ENCODE measurements at places on chromosomes 7 and 10. TPM values are rescaled to one million over a fixed set of nuclear protein-coding genes. Genes with fewer than 3 reads are reported as not detected.

- H3K4me1 ChIP-seq, result peaks cover 4% of the 10 kb centered on the region
- H3K27ac ChIP-seq, result no peak overlapping the region
- peaks cover 39% of the 10 kb centered on the region for H3K27me3 ChIP-seq
- no peaks in the 10 kb centered on the region for H3K36me3 ChIP-seq
- DNase-seq, result no peak
- H3K4me3 ChIP-seq, result no peak overlapping the region
These were observed 97.4 kb upstream of the GPR26 start for GRCh38 chr10:123568751-123569150.

DNA sequence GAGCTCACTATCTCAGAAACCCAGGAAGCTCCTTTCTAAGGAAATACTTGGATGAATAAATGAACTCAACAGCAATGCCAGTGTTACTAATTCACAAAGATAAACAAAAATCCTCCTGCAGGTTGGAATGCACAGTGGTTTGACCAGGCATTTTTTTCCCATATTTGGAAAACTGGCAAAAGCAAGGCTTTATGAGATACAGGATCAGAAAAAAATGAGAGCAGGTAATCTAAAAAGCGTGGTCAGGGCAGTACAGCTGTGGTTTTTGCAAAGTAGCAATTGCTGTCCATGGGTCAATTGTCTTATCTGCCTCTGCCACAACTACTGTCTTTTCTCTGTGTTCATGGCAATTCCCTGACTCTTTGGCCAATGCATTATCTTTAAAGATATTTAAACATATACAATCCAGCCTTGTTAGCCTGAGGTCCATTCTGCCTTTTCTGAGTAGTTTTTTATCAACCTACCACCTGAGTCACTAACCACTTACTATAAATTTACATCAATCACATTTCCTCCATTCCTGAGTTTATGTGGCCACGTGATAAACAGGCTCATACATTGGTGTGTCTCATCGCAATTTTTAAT, 564.5 kb upstream of the IGFBP3 start:
- H3K36me3 ChIP-seq, result no peaks in the 10 kb centered on the region
- H3K4me3 ChIP-seq, result no peak overlapping the region
- H3K4me1 ChIP-seq, result peaks cover 25% of the 10 kb centered on the region
- H3K27ac ChIP-seq, result peak overlapping the region; percentile 82
- H3K27me3 ChIP-seq, result no peaks in the 10 kb centered on the region

The SPDYE6 gene
- not detected for total RNA-seq

DNA sequence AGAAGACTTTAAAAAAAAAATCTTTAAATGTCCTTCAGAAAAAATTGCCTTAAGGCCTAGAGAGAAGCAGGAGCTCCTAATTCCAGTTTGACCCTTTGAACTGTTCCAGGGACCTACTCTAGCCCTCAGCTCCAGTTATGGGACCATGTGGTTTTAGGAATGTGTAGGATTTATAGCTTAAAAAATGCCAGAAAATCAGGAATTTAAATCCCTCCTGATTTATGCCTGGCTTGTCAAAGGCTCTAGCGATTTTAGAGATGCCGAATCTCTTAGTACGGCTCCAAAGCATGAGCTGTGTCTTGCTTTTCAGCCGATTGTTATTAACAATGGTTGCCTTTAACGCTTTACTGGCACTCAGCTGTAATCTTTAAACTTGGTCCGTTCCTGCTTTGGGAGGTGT, 130.6 kb upstream of the NPVF start:
- no peak overlapping the region for H3K27ac ChIP-seq
- no peaks in the 10 kb centered on the region for H3K4me1 ChIP-seq
- no peaks in the 10 kb centered on the region for H3K36me3 ChIP-seq
- peaks cover 51% of the 10 kb centered on the region for H3K27me3 ChIP-seq
- DNase-seq, result no peak

DNA sequence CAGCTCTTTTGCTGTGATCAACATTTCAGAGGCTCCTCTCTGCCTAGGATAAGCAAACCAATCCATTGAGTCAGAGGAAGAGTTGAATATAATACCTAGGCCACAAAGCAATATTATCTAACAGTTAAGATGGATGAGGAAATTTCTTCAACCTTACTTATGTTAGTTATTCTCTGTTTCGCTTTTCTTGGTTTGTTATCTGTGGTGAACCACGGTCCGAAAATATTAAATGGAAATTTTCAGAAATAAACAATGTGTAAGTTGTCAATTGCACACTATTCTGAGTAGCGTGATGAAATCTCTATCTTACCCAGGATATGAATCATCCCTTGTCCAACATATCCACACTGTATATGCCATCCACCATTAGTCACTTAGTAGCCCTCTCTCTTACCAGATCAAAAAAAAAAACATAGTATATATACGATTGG, 1.5 kb upstream of the HTR7 start:
- peak overlapping the region; percentile 70 for H3K27ac ChIP-seq
- DNase-seq, result peak; percentile 87
- H3K36me3 ChIP-seq, result no peaks in the 10 kb centered on the region
- H3K4me3 ChIP-seq, result no peak overlapping the region

DNA sequence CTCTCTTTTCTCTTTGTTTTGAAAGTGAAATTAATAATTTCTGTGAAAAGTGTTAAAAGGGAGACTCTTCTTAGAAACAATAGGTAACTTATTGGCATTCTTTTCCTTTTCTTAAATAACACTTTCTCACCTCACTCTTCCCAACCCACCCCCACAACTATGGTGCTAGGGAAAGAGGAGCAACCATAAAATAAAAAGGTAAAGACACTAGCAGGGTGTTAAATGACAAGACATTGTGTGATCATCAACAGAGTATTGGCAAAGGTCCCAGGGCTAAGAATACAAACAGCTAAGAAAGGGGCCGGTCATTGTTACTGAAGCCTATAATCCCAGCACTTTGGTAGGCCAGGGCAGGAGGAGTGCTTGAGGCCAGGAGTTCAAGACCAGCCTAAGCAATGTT, 183.7 kb downstream of the NEBL start:
- DNase-seq, result no peak
- no peak overlapping the region for H3K4me3 ChIP-seq

DNA sequence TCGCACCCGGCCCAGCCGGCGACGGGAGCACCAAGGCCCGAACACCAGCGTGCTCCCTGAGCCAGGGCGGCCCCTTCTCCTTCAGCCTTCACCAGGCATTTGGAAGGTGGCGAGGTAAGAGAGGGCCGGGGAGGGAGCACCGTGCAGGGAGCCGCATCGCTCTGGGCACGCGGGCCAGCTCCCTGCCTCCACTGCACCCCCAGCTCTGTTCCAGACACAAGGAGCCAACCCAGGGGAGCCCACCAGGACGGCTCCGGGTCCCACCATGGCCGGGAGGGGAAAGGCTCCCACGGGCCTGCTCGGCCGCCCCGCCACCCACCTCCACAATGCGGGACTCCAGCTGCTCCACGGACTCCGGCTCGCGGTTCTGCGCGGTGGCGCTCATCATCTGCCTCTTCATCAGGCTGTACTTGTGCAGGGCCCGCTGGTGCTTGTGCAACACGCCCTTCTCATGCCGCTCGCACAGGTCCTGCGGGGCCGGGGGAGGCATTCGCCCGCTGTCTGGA, 15.1 kb downstream of the NUDT1 start:
- H3K4me3 ChIP-seq, result no peak overlapping the region
- H3K36me3 ChIP-seq, result peaks cover 7% of the 10 kb centered on the region
- no peak overlapping the region for H3K27ac ChIP-seq
- no peaks in the 10 kb centered on the region for H3K27me3 ChIP-seq
- peaks cover 6% of the 10 kb centered on the region for H3K4me1 ChIP-seq

The AKR1D1 gene
- total RNA-seq, result not detected

The HTRA1 gene
- total RNA-seq, result 157 TPM

All from MCF 10A (cell line).